ENCODE measurements at places on chromosomes 11 and 22.

DNA sequence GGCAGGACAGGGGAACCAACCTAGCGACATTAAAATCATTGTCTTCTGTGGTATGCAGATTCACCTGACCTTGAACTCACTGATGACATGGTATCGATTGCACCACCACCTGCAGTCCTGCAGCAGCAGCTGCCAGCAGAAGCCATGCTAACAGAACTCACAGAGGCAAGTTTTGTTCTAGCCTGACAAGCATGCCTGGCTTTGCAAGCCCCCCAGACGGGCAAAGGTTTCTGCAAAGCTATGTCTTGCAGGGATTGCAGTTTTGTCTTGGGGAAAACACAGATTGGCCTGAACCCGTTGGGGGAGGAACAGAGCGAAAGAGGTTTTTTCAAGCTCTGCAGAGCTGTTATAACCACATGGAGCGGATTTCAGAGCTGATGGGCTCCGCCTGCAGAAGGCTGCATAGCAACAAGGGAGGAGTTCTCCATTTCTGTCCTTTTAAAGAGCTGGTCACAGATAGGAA lies 221.0 kb downstream of the HIPK3 start:
- DNase-seq, result no peak

- DNase-seq, result no peak
Observed at GRCh38 chr11:43129329-43129728, 182.5 kb upstream of the API5 start.

DNA sequence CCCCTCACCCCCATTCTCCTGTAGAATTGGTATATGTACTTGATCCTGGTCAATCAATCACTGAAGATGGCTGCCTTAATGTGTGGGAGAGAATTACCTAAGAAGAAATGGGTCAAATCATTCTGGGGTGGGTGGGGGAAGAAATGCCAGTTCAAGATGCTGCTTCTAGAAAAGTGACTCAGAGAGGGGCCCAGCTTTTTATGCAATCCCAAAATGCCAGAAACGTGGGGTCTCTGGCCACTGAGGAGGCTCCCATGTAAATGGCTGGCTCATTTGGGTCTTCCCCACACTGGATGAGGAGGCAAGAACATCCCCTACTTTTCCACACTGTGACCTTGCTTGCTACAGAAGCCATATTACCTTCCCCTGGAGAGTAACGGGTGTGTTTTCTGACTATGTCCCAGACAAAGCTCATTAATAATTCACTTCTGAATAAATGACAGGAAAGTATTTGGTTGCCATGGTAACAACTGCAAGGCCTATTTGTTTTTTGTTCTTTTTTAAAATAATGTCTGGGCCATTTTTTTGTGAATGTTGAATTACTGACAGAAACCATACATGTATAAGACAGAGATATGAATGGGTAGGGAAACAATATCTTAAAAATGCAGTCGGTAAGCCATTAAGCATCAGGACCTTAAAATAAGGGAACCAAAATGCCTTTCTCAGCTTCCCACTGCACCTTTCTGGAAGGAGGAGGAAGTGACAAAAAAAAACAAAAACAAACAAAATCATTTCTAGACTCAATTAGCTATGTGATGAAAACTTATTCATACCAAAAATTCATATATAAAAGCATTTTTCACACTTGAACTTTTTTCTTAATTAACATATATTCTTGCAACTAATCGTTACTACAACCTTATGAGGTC lies 32.0 kb downstream of the SLC1A2 start:
- DNase-seq, result peak; percentile 20

DNA sequence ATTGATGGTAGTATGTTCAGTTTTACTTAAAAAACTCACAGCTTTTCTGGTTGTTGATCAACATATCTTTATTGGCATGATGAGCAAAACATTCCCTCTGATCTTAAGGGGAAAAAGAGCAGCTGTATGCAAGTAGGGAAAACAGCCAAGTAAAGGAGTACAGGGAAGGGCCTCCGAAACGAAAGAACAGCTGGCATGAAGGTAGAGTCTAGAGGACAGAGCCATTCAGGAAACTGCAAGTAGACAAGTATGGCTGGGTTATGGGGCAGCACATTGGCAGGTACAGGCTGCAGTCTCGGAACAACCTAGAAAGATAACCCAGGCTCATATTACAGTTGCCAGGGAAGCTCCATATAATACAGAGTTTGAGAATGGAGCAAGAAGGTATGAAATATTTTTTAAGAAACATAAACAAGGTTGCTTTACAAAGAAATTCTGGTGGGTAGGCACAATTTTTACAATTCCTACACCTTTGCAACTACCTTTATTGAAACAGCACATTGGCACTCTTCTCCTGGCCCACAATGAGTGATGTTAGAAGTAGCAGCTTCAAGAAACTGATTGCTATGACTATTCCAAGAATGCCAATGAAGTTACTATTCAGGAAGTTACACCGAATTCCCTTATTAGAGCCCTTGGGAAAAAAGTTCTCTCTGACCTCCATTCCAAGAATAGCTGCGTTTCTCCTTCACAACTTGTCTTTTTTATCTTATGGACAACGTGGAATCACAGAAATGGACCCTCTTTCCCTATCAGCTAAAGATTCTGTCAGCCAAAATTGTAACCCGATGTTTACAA lies 45.2 kb downstream of the LGR4 start:
- peak; percentile 77 for DNase-seq

GRCh38 chr11:110833033-110833484 lies 120.8 kb upstream of the ARHGAP20 start:
- peak; percentile 65 for DNase-seq

GRCh38 chr11:131924457-131925201 lies 554.2 kb downstream of the NTM start:
- peak; percentile 65 for DNase-seq

DNA sequence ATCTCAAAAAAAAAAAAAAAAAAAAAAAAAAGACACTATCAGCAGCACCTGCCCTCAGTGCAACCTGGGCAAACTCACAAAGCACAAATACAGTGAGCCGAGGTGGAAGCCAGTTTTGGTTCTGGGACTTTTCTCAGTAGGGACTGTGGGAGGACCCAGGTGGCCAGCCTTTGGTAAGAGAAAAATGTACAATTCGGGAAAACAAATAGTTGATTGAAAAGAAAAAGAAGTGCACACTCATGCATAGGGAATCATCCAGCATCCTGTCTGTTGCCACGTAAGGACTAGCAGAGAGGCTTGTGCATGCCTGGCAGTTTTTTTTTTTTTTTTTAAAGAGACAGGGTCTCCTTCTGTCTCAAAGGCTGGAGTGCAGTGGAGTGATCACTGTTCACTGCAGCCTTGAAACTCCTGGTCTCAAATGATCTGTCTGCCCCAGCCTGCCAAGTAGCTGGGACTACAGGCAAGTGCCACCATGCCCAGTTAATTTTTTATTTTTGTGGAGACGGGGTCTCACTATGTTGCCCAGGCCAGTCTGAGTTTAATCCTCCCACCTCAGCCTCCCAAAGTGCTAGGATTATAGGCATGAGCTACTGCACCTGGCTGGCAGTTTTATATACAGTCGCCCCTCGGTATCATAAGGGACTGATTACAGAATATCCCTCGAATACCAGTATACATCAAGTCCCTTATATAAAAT lies 36.7 kb downstream of the TPST2 start:
- peak; percentile 83 for DNase-seq

GRCh38 chr11:17184882-17185587 lies 22.8 kb downstream of the PIK3C2A start:
- no peak for DNase-seq

DNA sequence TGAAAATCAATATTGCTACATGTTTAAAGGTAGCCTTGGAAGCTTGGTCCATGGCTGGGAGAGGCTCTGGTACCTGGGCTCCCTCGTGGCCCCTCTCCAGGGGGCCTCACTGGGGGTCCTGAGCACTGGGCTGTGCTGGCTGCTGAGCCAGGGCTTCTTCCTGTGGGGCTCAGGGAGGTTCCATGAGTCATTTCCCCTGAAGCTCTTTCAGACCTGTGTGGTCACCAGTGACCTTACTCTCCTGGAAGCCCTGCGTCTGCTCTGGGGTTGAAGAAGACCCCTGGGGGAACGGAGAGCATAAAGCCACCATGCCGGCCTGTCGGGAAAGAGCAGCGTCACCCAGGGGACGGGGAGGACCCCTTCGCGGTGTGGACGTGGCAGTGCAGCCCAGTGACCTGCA lies 389.0 kb downstream of the TBC1D22A start:
- peak; percentile 45 for DNase-seq

Measured in fibroblast of pulmonary artery (primary cell).